ENCODE measurements at places on chromosomes 5 and 9.

GRCh38 chr5:161230221-161230620, 316.3 kb downstream of the GABRB2 start:
- DNase-seq, result no peak

DNA sequence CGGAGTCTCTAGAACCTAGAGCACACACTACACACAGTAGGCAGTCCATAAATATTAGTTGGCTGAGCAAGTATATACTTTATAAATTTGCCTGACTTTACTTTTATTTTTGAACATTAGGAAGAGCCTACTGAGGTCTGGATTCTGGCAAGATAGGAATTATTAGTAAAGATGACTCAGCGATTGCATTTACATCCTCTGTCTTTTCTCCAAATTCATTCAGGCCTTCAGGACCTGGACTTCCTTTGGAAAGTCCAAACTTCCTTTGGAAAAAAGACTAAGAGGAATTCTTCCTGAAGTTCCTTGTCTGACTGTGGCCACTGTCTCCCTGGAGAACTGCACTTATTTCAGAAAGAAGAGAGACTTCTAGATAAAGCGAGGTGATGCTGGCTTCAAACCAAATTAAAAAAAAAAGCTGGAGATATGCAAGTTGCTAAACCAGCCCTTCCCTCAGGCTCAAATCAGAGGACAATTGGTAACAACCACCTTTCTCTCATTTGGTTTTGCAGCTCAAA, 251.3 kb downstream of the GAS1 start:
- no peak for DNase-seq

DNA sequence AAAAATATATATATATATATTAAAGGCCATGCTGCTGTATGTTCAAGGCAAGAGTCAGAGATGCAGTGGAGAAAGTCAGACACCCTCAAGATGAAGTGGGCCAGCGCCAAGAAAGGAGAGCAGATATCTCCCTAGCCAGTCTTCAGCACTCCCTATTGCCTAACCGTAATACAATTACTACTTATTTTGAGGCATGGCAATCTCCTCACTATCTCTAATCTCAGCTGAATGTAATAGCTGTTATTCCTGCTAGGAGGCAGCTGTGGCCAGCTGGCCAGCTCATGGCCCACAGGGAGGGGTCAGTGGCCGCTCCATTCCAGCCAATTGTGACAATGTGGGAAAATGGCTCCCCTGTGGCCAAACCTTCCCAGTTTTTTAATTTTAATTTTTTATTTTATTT, 87.5 kb upstream of the FBXW11 start:
- no peak for DNase-seq

DNA sequence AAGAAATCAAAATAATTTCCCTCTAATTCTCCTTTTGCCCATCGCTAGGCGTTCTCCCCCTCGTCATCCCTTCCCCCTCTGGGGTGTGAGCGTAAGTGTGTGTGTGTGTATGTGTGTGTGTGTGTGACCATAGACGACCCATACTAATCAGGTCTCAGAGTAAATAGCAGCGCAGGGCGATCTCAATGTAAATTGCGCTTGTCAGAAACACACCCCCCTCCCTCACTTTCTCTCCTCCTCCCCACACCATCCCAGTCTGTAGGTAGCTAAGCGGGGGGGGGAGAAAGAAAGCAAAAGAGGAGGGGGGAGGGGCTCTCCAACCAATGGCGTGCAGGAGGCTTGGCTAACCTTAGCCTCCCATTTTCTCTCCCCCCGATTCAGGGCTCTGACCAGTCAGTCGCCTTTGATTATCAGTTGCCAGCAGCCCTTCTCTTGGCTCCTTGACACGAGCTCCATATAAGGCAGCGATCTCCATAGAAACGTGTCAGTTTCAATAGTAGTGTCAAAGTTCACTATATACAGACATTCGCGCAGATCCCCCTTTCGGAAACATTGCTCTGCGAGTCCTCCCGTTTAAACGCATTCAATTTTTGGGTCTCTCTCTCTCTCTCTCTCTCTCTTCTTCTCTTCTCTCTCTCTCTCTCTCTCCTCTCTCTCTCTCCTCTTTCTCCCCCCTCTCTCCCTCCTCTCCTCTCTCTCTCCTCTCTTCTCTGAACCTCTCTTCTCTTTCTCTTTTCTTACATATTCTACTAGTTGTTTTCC, at the start of gene NR2F1:
Gene NR2F1, plus strand, starts transcription at position 546 of the 762 bp plus-strand sequence. CDS start 1,802 bp downstream, outside the sequence.
- peak; percentile 90 for DNase-seq

- DNase-seq, result no peak
These were observed 189.5 kb downstream of the TMEM38B start for GRCh38 chr9:105883847-105884246.

GRCh38 chr5:65612298-65612907, 11.7 kb downstream of the TRIM23 start:
- DNase-seq, result no peak

DNA sequence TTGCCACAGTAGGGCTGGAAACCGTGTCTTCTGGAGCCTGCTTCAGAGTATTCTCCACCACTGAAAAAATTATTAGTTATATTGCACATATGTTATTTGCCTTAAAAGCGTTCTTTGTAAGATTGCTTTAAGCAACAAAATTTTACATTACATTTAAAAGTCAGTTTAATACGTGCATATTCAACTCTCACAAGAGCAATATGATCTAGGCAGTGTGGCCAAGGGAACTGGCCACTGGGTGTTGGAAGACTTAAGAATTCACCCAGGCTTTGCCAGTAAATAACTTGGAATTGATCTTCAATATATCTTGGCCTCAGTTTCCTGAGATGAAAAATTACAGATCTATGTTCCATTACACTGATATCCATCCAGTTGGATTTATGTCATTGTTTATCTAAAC, 694.4 kb downstream of the EFNA5 start:
- no peak for DNase-seq

- DNase-seq, result no peak
These were observed 351.9 kb downstream of the ENC1 start for GRCh38 chr5:74288448-74289108.

DNA sequence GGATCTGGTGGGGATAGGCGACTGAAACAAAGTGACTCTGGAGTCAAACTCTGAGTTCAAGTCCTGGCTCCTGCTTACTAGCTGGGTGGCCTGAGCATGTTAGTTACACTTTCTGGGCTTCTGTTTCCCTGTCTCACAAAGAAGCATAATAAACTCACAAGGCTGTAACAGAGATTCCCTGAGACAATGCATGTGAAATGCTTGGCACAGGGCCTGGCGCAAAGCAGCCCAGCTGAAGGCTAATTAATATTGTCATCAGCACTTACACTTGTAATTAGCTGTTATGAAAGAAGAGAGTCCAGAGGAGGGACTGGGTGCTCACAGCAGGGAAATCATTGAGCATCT, 64.1 kb upstream of the SPOCK1 start:
- DNase-seq, result no peak

- peak; percentile 30 for DNase-seq
These were observed 9.1 kb upstream of the AK3 start for GRCh38 chr9:4750023-4750673.

- peak; percentile 32 for DNase-seq
These were observed 97.8 kb upstream of the HAND1 start for GRCh38 chr5:154575546-154576428.

DNA sequence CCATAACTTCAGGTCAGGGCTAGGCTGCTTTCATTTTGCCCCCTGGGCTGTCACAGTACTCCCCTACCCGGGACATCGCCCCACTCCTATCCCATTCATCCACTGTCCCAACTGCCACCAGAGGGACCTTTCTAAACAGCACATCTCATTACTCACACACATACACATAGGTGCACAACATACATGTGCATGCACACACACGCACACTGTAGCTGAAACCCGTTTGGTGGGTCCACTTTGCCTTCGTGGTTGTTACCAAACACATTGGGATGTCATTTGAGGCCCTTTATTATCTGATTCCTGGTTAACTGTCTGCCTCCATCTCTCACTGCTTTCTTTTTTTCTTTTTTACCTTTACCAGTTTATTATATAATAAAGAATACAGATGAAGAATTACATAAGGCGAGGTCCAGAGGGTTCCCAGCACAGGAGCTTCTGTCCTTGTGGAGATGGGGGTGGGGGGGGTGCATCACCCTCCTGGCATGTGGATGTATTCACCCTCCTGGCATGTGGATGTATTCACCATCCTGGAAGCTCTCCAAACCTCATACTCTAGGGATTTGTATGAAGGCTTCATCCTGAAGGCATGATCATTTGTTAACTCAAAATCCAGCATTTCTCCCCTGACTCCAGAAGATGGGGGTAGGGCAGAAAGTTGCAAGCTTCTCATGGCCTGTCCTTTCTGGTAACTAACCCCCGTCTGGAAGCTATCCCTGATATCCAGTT, 186.0 kb downstream of the GOLPH3 start:
- DNase-seq, result peak; percentile 64

GRCh38 chr5:153490118-153491037, at the start of gene GRIA1:
Gene GRIA1 (plus strand): TSS chr5:153490670.
- no peak for DNase-seq
